T1000 (cell line): ENCODE measurements at places on chromosomes 2 and 18.
A peak's percentile ranks its signal among the peaks of the same experiment; 100 is the strongest.

GRCh38 chr2:189517847-189518535 is 62.6 kb downstream of the SLC40A1 start:
- no peak for DNase-seq

DNA sequence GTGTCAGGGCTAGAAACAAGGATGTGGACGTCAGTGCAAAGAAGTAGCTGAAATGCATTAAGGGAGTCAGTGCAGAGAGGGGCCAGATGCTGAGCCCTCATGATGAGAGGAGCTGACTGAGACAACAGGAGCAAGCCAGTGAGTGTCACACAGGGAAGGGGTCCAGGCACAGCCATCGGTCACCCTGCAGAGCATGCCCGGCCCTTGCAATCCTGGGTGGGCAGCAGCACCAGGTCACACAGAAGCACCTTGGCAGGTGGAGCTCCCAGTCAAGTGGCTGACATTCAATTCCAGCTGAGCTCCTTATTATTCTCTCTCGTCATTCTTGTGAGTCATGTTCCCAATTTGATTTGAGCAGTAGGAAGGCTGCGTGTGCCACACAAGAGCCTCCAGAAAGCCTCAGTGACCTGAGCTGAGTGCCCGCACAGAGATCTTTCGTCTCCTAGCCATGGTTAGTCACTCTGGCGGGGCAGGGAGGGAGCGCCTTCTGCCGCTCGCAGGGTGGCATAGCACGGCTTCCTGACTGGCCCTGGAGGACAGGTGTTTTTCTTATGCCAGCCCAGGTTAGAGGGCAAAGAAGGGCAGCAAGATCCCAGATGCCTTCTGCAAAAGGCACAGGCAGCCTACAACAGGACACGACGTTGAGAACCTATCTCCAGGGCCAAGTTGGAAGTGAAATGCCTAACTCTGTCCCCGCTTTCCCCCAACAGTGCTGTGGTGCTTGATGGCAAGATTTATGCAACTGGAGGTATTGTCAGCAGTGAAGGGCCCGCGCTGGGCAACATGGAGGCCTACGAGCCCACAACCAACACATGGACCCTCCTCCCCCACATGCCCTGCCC is 220.9 kb downstream of the ATAD2B start:
- DNase-seq: no peak

- DNase-seq: peak; percentile 16
Measured at GRCh38 chr2:43057026-43057741, 169.2 kb downstream of the ZFP36L2 start.

- no peak for DNase-seq
Measured at GRCh38 chr2:15559379-15560139, 1.6 kb downstream of the NBAS start.

- DNase-seq: no peak
Measured at GRCh38 chr18:79776674-79777073, 21.1 kb upstream of the KCNG2 start.

GRCh38 chr18:54117853-54118773 is 106.4 kb downstream of the MBD2 start:
- no peak for DNase-seq
